ENCODE measurements at places on chromosomes 6 and 20. TPM values are rescaled to one million over a fixed set of nuclear protein-coding genes. Genes with fewer than 3 reads are reported as not detected.

Gene ZGPAT
- 23.6 TPM for total RNA-seq

Gene C6orf47
- total RNA-seq = 16.6 TPM

Gene RAB44
- not detected for total RNA-seq

Gene TAF4
- 7.3 TPM for total RNA-seq

Gene SPATS1
- total RNA-seq = not detected

All from smooth muscle cell of the umbilical artery (primary cell).